NCI-H2029 treated with DMSO at 0.1 percent for 48 hours (cell line): ENCODE measurements at places on chromosomes 2 and 18.

DNA sequence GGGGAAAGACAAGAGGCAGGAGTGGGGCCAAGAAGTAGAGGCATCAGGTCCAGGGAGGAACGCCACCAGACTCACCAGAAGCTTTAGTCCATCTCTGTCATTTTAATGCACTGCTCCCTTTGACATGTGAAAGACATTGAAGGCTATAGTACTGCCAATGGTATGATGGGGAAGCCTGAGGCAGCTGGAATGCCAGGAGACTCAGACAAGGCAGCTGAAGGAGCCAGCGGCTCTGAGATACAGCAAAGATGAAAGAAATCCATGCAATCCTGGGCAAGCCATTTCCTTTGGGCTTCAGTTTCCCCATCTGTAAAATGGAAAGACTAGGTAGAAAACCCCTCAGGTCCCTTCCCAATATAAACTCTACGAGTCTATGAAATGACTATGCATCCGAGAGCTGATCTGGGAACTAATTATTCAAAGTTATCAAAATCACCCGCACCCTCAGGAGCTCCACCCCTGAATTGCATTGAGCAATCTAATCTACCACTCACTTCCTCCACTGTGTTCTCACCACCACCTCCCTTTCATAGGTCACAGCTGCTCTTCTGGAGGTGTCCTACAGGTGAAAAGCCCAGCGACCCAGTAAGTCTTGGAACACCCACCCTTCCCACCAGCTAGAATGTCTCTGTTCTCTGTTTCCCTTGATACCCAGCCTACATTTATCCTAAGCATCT, 3.1 kb downstream of the CXCR2 start:
- DNase-seq: no peak

DNA sequence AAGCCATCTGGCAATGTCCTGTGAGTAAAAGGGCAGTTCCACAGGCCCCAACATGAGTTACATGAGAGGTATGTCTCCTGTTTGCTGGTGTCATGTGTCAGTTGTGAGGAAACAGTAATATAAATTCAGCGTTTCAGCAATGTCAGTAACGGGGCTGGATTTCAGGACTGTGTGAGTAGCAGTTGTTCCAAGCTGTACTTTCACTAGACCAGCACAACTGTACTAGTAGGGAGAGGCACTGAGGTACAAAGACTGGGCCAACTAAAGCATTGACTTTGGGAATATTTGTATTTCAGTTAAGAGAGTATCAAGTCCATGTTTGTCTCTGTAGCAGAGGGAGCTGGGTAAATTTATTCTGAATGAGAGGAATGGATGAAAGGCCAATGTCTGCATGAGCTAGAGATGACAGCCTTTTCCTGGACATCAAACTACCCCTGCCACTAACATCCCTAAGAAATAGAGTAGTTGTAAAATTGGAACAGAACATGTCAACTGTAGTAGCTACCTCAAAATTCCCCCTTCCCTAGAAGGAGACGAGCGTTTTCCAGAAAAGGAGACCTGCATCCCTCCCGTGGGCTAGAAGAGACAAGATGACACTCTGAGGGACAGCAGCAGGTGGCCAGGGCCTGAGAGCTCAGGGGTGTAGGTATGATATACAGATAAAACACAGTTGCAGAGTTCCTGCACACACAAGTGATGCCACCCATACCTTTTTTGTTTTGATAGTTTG, 24.4 kb downstream of the EIF4E2 start:
- DNase-seq: no peak

DNA sequence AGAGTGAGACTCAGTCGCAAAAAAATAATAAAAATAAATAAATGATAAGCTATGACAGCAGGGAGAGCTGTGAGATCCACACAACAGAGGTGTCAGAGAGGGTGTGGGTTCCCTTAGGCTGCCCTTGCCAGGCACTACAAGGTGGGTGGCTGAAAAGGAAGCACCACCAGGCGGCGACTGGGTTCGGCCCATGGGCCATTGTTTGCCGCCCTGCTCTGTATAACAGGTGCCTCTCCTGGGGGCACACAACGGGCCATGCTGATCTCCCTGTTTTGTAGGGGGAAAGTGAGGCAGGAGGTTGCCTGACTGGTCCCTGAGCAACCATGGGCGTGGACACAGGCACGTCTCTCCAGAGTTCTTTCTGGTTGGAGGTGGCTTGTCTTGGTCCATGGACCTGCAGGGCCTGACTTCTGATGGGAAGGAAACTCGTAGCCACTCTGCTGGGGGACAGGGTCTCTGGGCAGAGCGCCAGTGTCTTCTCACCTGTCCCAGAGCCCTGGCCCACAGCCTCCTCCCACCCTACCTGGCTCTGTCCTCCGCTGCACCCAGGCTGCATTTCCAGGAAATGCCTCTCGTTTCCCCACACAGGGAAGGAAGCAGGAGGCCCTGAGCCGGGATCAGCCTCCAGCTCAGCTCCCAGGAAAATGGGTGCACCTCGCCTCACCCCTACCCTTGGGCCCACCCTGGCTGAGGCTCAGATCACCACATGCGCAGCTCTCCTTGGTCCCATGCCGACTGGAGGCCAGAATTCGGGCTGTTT, 109.6 kb upstream of the ODC1 start:
- no peak for DNase-seq

DNA sequence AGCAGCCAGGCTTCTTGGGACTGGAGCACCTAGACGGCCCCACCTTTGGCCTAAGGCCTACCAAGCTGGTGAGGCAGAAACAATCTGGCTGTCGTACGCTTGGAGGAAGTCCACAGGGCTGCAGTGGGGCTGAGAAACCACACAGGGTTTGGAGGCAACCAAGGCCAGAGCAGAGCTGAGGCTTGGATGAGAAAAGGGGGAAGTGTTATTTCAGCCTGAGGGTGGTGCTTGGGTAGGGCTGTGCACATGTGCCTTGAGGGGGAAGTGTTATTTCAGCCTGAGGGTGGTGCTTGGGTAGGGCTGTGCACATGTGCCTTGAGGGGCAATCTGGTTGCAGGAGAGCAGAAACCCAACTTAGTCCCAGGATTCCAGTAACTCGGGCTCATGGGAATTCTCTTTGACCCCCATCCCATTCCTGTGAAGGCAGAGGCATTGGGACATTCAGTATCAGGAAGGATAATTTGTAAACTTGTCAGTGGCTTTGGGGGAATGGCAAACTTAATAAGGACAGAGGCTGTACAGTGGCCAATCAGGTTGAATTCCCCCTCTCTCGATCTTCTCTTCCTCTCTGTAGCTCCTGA, 971 bp upstream of the FBXO41 start:
- no peak for DNase-seq

GRCh38 chr2:183070942-183071844, 7.4 kb upstream of the DUSP19 start:
- peak; percentile 25 for DNase-seq

DNA sequence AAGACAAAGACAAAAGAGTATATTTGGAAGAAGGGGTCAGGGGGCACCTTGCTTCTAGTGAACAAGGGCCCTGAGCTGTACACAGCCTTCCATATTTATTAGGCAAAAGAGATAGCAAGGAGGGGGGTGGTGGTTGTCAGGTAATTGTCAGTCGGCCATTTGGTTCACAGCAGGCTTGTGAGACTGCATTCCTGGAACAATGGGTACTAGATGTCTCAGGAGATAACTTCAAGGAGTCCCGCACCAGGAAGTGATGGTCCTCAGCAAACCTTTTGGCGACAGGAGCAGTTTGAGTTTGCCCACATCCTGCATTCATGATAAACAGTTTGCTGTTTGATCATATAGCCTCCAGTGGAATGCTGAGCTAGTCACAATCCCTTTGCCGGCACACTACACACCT, 376.4 kb upstream of the RAB12 start:
- DNase-seq: no peak

DNA sequence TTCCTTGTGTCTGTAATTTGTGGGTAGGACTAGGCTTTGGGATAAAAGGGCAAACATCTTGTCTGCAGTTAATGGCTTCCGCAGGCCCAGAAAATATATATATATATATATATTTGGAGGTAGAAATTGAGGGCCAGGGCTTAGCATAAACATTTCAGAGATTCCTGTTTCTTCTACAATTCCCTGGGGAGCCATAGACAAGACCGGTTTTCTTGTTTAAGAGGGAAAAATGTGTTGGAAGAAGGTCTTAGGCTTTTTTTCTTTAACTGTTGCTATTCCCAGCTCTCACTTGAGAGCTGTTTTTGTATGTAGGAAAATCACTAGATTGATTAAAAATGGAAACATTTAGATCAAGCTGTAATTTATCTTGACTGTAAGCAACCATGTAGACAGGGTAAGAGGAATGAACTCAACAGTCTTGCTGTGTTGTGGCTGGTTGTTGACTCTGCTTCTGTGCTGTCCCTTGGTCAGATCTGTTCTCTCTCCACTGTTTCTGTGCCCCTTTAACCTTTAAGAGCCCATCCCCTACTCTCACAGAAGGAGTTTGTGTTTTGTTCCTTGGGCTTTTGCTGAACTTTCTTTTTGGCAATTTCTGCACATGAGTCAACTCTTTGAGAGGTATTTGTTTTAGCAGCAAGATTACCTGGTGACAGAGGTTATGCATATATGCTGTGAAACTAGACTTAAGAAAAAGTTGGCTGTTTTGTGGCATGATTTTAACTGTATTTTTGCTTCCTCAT, 58.3 kb downstream of the EFEMP1 start:
- no peak for DNase-seq

DNA sequence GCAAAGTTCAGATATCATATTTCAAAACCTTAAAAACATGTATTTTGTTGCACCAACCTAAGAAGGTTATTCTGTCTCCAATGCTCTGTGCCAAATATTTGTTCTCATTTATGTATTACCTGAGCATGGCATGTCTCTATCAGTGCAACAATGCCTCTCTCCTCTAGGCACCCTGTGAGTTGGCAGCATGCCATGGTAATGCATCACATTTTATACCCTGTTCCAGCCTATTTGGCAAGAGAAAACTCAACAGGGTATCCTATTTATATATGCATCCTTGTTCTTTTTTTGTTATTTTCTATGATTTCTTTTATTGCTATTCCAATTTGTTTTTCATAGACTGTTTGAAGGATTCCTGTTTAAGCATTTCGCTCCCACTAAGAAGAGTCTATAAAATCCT, 126.3 kb upstream of the NRXN1 start:
- peak; percentile 1 for DNase-seq

- no peak for DNase-seq
These were observed 64.3 kb upstream of the ZNF385B start for GRCh38 chr2:179925713-179926112.

GRCh38 chr2:190666895-190667294, 18.0 kb downstream of the NAB1 start:
- no peak for DNase-seq

GRCh38 chr2:178287652-178288344, 93.5 kb downstream of the OSBPL6 start:
- no peak for DNase-seq

- no peak for DNase-seq
These were observed 67.7 kb downstream of the NCK2 start for GRCh38 chr2:105812180-105813044.

DNA sequence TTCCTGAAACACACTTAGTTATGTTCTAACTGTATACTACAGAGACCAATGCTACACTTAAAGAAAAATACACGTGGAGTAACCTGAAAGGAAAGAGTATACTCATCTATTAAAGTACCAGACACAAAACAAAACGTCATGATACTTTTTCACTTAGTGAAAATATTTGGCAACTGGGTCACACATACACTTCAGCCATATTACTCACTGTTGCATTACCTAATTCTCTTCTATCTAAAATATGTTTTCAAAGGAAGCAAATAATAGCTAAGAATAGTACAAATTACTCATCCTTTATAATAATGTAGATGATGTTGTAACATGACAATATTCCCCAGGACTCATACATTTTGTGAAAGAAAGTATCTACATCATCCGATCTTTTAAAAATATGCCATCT, 76.5 kb upstream of the EPB41L3 start:
- DNase-seq: no peak

GRCh38 chr2:229133155-229133772, 137.8 kb downstream of the PID1 start:
- peak; percentile 75 for DNase-seq

DNA sequence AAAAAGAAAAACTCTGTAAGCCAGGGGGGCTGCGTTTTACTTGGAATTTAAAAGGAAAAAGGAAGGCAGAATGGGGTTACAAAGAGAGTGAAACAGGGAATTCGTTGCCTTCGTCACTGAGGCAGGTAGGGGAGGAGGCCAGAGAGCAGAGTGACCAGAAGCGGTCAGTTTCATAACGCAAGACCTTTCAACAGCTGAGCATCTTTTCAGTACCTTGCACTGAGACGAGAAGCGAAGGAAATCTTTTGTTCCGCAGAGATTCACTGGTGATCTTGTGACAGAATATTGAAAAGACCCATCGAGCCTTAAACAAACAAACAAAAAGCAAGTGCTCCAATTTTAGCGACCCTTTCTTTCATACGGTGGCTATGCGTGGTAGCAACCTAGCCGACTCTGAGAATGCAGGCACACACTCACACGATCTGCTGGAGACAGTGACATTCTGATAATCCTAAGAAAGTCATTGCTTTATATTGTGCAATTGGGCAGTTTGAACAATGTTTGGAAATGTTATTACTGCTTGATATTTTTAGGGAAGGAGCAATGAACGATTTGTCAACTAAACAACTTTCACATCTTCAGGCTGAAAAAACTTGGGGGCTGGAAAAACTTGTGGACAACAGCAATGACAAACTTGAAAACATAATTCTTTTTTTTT, 93.8 kb upstream of the ODC1 start:
- no peak for DNase-seq

DNA sequence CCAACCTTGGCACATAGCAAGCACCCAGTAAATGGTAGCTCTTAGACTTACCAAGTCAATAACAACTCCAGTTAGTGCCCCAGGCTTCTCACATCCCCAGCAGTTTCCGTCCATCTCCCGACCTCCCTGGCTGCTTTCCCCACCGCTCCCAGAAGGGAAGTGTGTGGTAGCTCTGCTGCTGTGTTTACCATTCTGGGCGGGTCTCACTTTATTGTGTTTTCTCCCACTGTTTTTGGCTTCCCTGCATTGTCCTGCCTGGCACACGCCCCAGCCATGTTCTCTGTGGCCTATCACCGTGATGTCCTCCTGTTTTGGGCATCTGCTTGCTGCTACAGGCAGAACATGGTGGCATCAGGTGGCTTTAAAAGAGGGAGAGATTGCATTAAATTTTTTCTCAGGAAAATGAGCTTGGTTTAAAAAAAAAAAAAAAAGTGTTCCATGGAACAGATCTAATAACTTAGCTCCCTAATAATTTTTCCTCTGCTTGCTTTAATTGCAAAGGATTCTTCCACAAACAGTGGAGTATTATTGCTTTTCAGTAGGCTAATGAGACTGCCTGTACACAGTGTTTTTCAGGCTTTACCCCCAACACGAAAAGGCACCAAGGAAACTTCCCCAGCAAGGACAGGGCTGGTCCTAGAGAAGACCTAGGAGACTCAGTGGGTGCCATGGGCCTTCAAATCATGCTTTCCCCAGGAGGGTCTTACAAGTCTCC, 8.0 kb upstream of the COX7A2L start:
- DNase-seq: peak; percentile 73

- no peak for DNase-seq
These were observed 213.0 kb upstream of the HAAO start for GRCh38 chr2:43005245-43005974.
